ENCODE measurements at places on chromosomes 13 and 19. TPM values are rescaled to one million over a fixed set of nuclear protein-coding genes. Genes with fewer than 3 reads are reported as not detected.

The ATP12A gene
- 0.27 TPM for total RNA-seq

The SOX1 gene
- total RNA-seq: not detected

The NLRP9 gene
- total RNA-seq: not detected

The EPSTI1 gene
- 120 TPM for total RNA-seq

The CEACAM4 gene
- total RNA-seq: not detected

Measured in activated CD4-positive, alpha-beta T cell treated with anti-CD3 and anti-CD28 coated beads, Interleukin-2, amount 10 ng/mL, durations not matched to agents 7 days and 5 days (primary cell).